ENCODE measurements at places on chromosomes 4 and X. TPM values are rescaled to one million over a fixed set of nuclear protein-coding genes. Genes with fewer than 3 reads are reported as not detected.
A peak's percentile ranks its signal among the peaks of the same experiment; 100 is the strongest.

GRCh38 chr4:144371485-144371884 lies 231.0 kb upstream of the GYPA start:
- no peaks in the 10 kb centered on the region for H3K4me1 ChIP-seq
- H3K27ac ChIP-seq, result no peak overlapping the region
- H3K27me3 ChIP-seq, result no peaks in the 10 kb centered on the region

Gene SASH3
- total RNA-seq, result 117 TPM

DNA sequence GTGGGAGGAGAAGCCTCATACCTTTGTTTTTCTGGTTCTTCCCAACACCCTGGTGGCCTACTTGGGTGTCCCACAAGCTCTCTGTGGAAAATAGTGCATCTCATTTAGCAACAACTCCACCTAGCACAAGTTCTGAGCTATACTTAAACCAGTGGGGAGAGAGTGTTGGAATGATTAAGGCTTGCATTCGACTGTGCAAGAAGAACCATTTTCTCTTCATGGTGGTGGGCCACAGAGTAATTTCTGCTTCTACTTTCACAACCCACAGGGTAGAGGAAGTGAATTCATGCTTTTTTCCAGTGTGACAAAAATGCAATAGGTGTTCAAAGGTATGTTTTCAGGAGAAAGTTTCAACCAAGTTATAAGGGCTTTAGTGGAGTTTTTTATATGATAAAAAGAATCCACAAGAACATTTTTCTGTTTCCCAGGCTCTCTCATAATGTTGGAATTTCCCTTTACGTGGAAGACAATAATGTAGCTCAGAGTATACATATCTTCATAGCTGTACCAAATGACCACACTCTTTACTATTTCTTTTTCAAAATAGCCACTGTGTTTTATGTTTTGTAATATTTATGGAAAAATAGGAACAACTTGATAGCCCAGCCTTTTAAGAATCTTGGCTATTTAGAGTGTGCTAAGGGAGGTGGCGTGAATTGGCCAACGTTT lies 80.3 kb upstream of the HHIP start:
- H3K36me3 ChIP-seq, result no peaks in the 10 kb centered on the region
- H3K27me3 ChIP-seq, result no peaks in the 10 kb centered on the region
- DNase-seq, result no peak

DNA sequence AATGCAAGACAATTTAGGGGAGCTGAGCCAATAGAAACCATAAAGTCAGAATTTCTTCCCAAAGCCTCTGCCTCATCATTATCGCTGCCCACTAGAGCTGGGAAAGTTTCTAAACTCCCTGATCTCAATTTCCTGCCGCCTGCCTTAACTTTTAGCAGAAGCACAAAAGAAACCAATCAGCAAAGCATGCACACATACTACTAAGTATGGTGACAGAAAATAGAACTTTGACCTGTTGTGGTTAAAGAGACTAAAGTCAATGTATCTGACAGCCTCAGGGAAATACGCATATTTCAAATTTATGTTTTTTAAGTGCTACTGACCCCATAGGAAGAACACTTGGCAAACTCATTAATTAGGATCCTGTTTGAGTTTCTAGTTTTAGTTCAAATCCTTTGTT lies 10.1 kb downstream of the STK26 start:
- no peaks in the 10 kb centered on the region for H3K27me3 ChIP-seq
- no peaks in the 10 kb centered on the region for H3K36me3 ChIP-seq
- H3K4me3 ChIP-seq, result no peak overlapping the region
- DNase-seq, result no peak

DNA sequence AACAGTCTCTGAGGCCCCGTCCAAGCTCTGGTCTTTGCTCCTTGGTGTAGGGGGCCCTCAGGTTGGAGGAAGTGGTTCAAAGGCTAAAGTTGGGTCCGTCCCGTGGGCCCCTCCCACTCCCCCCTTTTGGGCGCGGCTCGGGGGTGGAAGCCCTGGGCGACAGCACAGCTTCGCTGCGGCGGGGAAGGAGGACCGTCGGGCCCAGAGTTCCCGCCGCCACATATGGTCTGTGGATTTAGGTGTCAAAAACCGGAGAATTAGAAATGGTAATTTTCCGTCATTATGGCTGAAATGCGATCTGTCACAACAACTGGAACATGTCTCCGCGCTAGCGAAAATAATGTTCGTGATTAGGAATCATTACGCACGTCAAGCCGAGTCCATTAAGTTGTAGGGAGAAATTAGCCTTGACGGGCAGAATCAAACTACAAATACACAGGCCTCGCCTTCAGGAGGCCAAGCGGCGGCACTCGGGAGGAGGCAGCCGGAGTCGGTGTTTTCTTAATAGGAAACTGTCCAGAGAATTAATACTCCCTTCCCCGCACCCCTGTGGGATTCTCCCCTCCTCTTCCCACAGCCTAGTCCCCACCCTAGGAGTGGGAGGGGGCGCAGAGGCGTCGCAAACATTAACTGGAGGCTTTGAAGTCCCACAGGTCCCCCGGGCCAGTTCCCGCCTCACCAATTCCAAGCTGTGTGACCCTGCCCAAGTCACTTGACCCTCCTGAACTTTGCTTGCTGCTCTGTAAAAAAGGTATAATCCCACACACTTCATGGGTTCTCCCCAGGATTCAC lies 15.0 kb downstream of the NKX3-2 start:
- H3K4me1 ChIP-seq, result peaks cover 24% of the 10 kb centered on the region
- H3K27me3 ChIP-seq, result peaks cover 67% of the 10 kb centered on the region
- no peak for DNase-seq
- no peaks in the 10 kb centered on the region for H3K36me3 ChIP-seq
- no peak overlapping the region for H3K4me3 ChIP-seq

Gene XAGE1A
- not detected for total RNA-seq

- no peaks in the 10 kb centered on the region for H3K4me1 ChIP-seq
- H3K36me3 ChIP-seq, result no peaks in the 10 kb centered on the region
- H3K27ac ChIP-seq, result no peak overlapping the region
These were observed 46.2 kb upstream of the TRPC3 start for GRCh38 chr4:121998024-121998423.

- peak; percentile 35 for DNase-seq
- peaks cover 31% of the 10 kb centered on the region for H3K4me1 ChIP-seq
- H3K27ac ChIP-seq, result no peak overlapping the region
- peaks cover 5% of the 10 kb centered on the region for H3K27me3 ChIP-seq
- H3K36me3 ChIP-seq, result no peaks in the 10 kb centered on the region
- no peak overlapping the region for H3K4me3 ChIP-seq
These were observed 761 bp downstream of the FGFRL1 start for GRCh38 chr4:1012034-1012739.

DNA sequence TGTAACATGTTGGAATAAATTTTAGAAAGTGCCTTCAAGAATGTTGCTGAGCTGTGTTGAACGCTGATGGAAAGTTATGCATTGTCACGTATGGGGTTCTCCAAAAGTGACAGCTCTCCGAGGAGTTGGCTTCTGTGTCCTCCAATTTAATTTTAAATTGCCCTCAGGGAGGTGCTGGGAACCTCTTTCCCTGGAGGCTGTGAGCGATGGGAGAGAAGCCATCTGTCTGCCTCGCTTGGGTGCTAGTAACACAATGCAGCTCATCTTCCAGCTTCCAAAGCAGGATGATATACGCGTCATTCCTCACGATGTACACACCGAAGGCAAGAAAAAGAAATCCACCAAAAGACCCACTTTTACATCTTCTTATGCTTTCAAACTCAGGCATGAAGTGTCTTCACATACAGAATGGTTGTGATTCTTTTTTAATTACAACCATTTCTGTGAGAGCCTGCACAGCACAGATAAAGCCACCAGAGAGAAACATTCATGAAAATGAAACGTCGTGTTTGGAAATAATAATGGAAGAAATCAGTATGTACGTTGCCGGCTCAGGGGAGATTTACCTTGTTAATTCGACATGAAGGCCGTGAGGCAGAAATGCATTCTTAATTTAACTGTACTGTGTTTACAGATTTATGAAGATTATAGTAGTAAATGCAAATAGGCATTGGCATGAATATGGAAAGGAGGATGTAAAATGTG lies 218.9 kb downstream of the ASMT start:
- no peak overlapping the region for H3K4me3 ChIP-seq
- DNase-seq, result no peak
- no peaks in the 10 kb centered on the region for H3K36me3 ChIP-seq
- H3K27ac ChIP-seq, result no peak overlapping the region
- no peaks in the 10 kb centered on the region for H3K27me3 ChIP-seq
- H3K4me1 ChIP-seq, result no peaks in the 10 kb centered on the region

Gene FABP2
- total RNA-seq, result not detected

- H3K4me1 ChIP-seq, result no peaks in the 10 kb centered on the region
- no peak overlapping the region for H3K27ac ChIP-seq
- H3K27me3 ChIP-seq, result peaks cover 5% of the 10 kb centered on the region
- no peak for DNase-seq
- H3K4me3 ChIP-seq, result no peak overlapping the region
- H3K36me3 ChIP-seq, result no peaks in the 10 kb centered on the region
These were observed 232.4 kb downstream of the MAML3 start for GRCh38 chr4:139921429-139922184.

GRCh38 chr4:25299476-25300203 lies 12.9 kb upstream of the ZCCHC4 start:
- H3K36me3 ChIP-seq, result no peaks in the 10 kb centered on the region
- H3K27me3 ChIP-seq, result peaks cover 2% of the 10 kb centered on the region
- H3K27ac ChIP-seq, result no peak overlapping the region
- no peak for DNase-seq
- H3K4me3 ChIP-seq, result no peak overlapping the region

Gene GUCY1B1
- 2.5 TPM for total RNA-seq

GRCh38 chr4:38122060-38122459 lies 161.9 kb downstream of the PTTG2 start:
- H3K27ac ChIP-seq, result no peak overlapping the region
- H3K36me3 ChIP-seq, result peaks cover 32% of the 10 kb centered on the region
- no peak for DNase-seq
- no peaks in the 10 kb centered on the region for H3K27me3 ChIP-seq

Gene SMIM10
- total RNA-seq, result not detected

DNA sequence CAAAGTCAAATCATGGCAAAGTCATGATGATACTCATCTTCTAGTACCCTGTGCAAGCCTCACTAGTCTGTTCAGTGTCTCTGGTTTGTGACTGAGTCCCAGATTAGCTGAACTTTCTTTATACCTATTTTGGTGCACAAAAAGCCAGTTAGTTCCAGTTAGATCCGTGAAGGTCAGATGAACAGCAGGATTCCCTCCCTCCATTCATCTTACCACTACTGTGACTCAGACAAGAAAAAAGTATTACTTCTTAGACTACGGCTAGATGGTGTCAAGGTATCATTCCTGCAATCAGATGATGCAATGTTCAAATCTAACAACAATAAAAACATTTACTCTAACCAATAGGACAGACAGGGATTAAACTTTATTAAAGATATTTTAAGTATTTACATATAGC lies 30.4 kb downstream of the ARHGEF6 start:
- H3K27ac ChIP-seq, result no peak overlapping the region
- peaks cover 21% of the 10 kb centered on the region for H3K4me1 ChIP-seq
- peaks cover 12% of the 10 kb centered on the region for H3K36me3 ChIP-seq
- peak overlapping the region; percentile 32 for H3K4me3 ChIP-seq

DNA sequence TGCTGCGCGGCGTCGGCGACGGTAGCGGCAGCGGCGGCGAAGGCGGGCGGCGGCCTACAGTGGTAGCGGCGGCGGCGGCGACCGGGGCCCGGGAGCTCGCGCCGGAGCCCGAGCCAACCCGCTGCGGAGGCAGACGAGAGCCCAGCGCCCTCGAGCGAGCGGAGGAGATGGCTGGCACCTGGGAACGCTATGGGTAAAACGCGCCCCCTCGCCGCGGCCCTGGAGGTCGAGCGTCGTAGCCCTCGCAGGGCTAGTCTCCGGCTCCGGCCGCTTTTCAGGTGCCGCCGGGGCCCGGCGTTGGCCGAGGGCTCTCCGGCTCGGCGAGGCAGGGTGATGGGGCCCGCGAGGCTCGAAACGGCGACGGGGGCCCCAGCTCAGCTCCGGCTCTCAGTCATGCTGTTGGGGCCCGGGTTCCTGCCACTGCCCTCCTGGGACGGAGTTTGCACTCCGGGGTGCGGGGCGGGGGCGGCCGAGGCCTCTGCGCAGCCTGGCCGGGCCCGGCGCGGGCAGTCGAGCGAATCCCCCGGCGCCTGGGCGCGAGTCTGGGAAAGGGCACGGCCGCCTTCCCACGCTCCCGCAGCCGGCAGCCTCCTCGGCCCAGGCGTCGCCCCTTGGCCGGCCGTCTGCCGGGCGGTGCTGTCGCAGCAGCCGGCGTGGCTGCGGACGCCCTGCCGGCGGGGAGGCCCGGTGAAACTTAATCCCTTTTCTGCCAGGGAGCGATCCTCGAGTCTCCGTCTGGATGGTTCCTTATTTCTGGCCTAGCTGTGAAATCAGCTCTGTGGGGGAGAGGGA lies 768 bp downstream of the MID2 start:
- H3K27ac ChIP-seq, result peak overlapping the region; percentile 19
- H3K36me3 ChIP-seq, result no peaks in the 10 kb centered on the region
- H3K4me1 ChIP-seq, result peaks cover 9% of the 10 kb centered on the region
- peak; percentile 41 for DNase-seq
- peak overlapping the region; percentile 57 for H3K4me3 ChIP-seq

Gene CPE
- 1.8 TPM for total RNA-seq

DNA sequence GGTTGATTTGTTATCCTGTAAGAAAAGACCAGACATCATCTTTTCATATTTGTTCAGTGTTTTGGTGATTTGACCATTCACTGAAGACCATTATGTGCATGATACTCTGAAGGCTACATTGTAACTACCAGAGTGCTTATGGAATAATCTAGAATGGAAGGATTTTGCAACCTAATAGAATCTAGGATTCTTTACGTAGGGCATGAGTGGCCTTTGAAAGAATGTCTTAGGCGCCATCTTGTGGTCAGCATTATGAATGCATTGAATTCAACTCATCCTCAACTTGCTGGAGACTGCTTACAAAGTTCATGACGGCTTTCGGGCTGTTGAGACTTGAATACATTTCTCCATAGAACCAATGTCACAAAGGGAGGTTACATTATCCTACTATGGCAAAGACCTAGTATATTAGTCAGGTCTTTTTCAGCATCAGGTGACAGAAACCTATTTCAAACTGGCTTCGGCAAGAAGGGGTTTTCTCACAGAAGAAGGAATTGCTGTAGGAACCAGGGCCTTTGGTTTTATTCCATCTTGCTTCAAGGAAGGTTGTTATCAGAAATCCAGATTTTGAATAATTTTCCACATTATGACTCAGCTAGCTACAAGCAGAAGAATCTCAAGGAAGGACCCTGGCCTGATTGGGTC lies 104.1 kb downstream of the GPAT3 start:
- no peaks in the 10 kb centered on the region for H3K4me1 ChIP-seq
- H3K27me3 ChIP-seq, result no peaks in the 10 kb centered on the region
- H3K4me3 ChIP-seq, result no peak overlapping the region
- no peak overlapping the region for H3K27ac ChIP-seq

Gene NMU
- not detected for total RNA-seq

GRCh38 chr4:34271479-34272355 lies 1972.6 kb downstream of the ARAP2 start:
- H3K27ac ChIP-seq, result no peak overlapping the region
- no peaks in the 10 kb centered on the region for H3K27me3 ChIP-seq
- H3K4me1 ChIP-seq, result no peaks in the 10 kb centered on the region
- DNase-seq, result no peak
- H3K4me3 ChIP-seq, result no peak overlapping the region

Data from CD4-positive, CD25-positive, alpha-beta regulatory T cell (primary cell).